ENCODE measurements at places on chromosomes 6 and 20.

DNA sequence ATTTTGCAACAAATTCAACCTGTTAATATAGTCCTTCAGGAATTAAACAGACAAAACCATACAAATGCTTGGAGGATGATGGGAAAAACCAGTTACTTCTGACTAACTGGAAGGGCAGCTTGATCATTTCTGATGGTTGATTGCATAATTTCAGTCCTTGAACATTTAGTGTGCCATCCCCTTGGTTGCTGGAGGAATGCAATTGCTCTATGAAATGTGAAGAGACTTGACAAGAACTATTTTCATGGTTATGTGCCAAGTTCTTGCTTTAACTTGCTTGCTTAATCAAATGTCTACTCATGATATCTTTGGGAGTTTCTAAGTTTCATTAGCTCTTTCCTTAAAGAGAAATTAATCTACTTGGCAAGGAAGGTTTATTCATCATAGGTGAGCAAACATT is 45.2 kb downstream of the ANKEF1 start:
- DNase-seq = no peak

DNA sequence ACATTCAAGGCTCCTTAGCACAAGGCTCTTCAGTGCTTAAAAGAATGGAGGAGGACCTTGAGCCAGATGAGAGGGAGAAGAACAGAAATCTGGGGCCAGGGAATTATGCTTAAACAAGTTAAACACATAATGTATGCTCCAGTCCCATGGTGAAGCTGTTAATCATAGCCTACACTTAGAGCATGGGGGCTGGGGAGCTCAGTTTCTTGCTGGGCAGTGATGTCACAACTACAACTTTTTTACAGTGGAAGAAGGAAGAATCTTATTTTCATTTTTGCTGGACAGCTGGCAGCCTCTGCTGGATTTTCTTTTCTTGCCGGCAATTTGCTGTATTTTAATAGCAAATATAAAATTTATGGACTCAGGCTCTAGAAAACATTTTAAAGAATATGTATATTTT is 432.5 kb downstream of the CD109 start:
- DNase-seq = no peak

- no peak for DNase-seq
Measured at GRCh38 chr6:712805-713204, 19.9 kb upstream of the EXOC2 start.

DNA sequence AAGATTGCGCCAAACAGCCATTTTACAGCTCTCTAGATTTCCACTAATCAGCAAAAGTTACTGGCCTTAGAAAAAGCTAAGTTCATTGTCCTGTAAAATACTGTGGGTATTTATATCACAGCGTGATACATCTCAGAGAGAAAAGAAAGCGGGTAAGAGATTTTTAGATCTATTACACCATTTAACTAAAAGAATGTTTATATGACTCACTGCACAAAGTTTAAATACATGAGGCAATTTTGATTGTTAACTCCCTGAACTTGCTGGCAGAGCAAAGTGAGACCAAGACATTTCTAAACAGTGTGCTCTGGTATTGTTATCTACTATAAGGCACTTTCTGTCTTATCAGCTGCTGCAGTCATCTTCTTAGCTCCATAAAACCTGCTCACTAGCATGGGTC is 314.3 kb downstream of the EPHA7 start:
- DNase-seq = no peak

- no peak for DNase-seq
Measured at GRCh38 chr6:170117111-170117972, 173.5 kb downstream of the DLL1 start.

DNA sequence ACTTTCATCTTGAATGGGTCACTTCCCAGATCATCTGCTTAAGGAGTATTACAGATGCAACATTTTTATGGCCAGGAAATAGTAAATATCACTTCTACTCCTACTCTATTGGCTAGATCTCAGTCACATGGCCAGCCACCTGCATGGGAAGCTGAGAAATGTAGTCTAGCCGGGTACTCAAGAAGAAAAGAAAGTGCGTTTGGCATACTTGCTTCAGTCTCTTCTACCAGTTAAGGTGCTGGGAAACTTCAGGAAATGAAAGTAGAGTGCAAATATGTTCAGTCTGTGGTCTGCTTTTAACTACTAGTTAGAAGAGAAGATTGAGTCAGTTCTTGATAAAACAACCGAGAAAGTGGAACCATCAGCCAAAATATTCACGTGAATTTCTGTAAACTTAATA is 129.2 kb downstream of the PDSS2 start:
- DNase-seq = no peak

DNA sequence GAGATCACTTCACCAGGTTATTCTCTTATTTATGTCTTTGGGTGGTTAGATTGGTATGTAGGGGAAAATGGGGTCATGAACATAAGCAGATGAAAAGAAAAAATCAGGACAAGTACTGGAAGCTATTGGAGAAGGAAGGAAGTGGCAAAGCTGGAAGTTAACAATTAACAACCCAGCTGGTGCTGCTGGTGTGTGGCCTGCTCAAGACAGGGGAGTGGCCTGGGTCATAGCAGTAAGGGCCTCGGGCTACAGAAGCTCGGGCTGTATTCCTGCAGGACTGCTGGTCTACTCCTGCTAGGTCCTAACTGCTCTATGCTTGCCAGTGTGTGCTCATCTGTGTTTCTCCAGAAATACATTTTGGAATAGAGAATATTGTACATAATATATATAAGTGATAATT is 19.6 kb downstream of the MYLIP start:
- DNase-seq = no peak

DNA sequence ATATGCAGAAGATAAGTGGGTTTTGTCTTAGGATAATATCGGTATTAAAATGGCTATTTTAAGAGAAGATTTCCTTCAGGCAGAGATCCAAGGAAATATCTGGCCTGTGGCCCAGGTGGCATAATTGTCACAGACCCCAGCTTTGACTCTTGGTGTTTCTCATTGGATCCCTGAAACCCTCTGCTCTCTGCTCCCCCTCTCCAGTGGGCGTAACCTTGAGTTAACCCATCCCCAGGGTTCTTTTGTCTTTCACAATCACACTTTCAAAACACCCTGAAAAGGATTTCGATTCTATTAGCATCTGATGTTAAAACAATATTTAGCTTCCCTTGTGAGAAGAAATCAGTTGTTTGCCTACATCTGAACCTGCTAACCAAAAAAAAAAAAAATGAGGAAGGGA is 7.2 kb downstream of the SSTR4 start:
- DNase-seq = no peak

DNA sequence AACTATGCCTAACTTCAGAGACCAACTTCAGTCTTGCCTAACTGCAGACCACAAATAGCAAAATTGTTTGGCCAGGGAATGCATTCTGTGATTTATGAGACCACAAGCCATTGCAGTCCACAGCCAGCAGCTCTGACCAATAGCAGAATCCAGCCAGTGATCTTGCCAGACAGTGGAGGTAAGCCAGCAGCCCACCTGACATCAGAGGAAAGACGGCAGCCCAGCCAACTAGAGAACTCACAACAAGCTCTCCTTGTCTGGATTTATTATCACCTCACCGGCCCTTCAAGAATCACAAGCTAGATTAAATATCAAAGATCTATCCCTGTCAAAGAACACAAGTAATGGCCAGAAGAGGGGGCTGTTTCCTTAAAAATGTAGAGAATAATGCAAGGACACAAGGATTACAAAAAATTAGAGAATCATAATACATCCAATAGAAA is 66.5 kb upstream of the SLC35F1 start:
- no peak for DNase-seq

DNA sequence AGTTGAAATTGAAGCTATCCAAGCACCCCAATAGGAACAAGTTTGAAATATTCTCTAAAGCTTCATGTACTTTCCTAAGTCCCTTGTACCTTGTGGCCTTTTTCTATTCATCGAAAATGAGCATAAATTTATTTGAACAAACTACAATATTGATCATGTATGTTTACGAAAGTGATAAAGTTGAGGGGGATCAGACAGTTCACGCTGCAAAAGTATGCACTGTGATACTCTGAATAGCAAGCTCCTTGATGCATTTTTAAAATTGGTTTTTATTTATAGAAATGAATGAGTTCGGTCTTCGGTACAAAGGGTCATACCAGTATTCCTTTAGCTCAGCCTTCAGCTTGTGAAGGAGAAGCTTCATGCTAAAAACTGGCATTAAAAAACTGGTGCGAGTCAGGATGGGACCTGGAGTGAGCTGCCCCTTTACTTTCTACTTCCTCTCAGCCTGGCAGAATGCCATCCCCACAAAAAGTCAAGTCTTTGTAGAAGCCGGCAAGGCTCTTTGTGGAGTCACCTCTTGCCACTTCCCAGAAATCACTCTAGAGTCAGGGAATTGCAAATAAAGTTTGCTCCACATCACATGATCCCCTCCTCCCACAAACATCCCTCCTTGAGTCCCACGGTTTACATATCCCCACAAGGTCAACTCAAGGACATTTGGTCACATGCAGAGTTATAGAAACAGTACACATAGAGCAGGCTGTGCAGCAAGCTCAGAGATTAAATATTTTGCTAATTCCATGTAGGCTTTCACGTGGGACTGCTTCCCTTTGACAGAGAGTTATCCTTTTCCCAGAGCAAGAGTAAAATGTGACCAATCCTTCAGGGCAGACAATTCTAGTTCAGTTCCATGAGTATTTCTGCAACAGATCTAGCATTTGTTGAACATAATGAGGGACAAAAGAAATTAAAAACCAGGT is 34.6 kb upstream of the ADGRF1 start:
- no peak for DNase-seq

DNA sequence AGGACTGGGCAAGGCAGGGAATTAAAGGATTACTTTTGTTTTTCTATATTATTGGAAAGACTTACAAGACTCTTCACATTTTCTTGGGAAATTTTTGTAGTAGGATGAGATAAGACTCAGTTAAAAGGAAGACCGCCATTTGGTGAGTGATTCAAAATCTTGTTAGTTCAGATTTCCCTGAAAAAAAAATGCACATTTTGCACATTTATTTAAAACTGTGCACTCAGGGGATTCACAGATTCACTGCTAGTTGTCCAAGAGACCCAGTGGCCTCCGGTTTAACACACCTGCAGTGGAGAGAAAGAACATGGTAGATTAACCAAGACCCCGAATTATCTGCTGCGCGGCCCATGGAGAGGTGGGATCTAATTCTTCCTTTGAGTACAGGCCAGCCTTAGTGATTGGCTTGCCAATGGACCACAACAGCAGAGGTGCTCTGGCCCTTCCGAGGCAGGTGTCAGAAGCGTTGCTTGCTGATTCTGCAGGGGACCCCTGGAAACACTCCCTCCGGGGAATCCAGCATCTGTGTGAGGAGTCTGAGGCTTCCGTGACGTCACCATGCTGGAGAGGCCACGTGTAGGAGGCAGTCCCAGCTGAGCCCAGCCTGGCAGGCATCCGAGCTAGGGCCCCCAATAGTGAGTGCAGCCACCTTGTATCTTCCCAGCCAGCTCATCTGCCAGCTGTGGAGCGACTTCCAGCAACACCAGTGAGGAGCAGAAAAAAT is 68.9 kb downstream of the ZNF217 start:
- DNase-seq = no peak

GRCh38 chr20:49579874-49580812 is 12.2 kb upstream of the PTGIS start:
- DNase-seq = no peak

- no peak for DNase-seq
Measured at GRCh38 chr20:23626040-23626620, 11.6 kb downstream of the CST3 start.

DNA sequence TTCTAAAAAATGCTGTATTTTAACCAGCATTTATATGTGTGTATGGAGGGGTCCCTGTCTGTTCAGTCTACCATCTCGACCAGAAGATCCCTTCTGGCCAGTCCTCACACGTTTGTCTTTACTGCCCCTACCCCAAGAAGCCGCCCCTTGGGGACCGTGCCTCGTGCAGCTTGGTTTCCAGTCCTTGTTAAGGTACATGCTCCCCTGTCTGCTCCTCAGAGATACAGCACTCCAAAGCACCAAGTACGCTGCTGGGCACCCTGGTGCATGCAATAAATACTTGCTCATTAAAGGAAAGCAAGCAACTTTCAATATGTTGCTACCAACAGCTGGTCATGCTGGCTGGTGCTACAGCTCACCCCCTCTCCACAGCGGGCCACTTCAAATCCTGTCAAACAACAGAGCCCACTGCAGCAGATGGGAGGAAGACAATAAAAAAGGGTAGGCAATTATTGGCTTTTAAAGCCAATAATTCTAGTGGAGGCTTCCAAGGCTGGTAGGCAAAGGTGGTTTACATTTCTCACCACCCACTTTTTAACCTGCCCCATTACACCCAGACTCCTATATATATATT is 61.6 kb downstream of the PSMG4 start:
- DNase-seq = no peak

DNA sequence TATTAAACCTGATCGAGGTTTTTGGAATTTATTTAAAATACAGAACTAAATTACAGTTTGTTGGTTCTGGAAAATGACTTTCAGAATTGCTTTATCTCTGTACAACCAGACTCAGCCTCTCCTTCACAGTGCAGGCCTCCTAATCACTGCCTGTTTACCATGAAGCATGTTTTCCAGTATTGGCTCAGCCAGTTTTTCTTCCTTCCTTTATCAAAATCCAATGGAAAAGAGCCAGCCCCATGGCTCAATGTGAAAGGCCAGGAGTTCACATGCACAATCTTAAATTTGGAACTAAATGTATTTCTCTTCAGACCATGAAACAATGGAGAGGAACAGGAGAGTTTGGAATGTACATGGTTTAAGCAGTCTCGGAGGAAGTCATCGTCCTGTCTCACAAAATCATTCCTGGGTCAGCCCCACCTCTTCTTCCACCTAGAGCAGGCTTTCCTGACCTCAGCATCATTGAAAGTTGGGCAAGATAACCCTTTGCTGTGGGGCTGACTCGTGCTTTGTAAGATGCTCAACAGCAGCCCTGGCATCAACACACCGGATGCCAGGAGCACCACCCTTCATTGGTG is 680.9 kb upstream of the AGPAT4 start:
- DNase-seq = no peak

- DNase-seq = no peak
Measured at GRCh38 chr6:36141091-36141490, 10.8 kb downstream of the MAPK13 start.

DNA sequence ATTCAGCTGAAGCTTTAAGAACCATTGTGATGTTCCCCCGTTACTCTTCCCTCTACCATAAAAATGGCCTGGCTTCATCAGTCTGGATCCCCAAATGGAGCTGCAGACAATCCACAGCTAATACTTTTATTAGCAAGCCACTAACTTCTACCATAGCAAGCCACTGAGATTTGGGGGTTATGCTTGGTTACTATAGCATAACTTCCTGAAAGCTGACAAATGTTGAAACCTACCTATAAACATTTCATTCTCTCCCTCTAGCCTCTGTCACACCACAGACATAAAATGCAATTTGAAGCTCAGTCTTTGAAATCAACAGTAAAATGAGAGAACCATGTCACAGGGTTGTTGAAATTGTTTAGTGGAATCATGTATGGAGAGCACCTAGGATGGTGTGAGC is 3.0 kb upstream of the HTR1E start:
- no peak for DNase-seq

- no peak for DNase-seq
Measured at GRCh38 chr6:121491576-121491975, 56.1 kb downstream of the GJA1 start.

DNA sequence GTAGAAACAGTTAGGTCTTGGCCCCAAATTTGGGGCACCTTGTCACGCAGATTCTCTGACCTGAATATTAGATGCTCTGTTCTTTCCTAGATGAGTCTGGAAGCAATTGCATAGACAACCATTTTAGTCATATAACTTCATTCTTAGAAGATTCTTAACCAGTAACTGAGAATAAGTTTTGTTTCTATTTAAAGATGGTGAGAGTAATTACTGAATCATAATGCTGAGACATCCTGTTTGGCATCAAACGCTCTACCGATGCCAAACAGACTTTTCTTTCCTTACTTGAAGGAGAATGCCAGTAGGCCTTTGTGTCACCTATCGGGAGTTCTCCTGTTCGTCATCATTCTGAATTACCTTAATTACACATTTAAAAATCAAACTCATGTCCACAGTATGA is 131.6 kb upstream of the ID4 start:
- DNase-seq = no peak

Data from NCI-H2081 treated with DMSO at 0.1 percent for 48 hours (cell line).